ENCODE measurements at places on chromosomes 13 and 19.

DNA sequence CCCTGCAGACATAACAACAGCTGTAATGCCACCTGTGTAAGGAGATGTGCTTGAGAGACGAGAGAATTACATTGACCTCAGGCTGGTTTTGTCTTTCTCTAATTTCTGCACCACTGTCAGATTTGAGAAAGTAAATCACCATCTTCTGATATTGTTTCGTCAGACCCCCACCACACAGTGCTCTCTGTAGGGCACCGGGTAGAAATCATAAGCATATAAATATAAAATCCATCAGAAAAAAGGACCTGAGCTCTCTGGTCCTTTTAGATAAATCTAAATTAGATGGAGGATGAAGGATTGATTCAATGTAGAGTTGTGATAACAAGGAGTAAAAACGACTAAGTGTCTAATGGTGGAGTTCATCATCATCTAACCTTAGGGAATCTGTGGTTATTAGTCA is 1981.0 kb upstream of the PRR20A start:
- no peak for DNase-seq

- DNase-seq, result peak; percentile 61
Measured at GRCh38 chr13:20702915-20703779, at the start of gene IL17D. Gene IL17D, plus strand, starts transcription at chr13:20703699. Its CDS starts 303 bp downstream, at chr13:20704002.

GRCh38 chr13:23212671-23213070 is 31.9 kb downstream of the SGCG start:
- peak; percentile 2 for DNase-seq

DNA sequence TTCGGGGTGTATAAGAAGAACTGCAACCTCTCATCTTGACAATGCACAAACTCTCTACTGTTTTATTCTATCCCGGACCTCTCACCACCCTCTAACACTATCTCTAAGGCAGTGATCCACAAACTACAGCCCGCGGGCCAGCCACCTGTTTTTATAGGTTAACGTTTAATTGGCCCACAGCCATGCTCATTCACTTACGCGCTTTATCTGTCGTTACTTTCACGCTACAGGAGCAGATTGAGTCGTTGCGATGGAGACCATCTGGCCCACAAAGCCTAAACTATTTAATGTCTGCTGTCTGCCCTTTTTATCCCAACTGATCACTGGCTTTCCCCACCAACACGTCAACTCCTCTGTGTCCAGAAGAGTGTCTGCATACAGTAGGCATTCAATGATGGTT is 158.9 kb downstream of the CACNA1A start:
- DNase-seq, result no peak

- no peak for DNase-seq
Measured at GRCh38 chr13:51742031-51742430, 61.9 kb downstream of the DHRS12 start.

GRCh38 chr13:101944521-101944920 is 457.3 kb downstream of the FGF14 start:
- no peak for DNase-seq

DNA sequence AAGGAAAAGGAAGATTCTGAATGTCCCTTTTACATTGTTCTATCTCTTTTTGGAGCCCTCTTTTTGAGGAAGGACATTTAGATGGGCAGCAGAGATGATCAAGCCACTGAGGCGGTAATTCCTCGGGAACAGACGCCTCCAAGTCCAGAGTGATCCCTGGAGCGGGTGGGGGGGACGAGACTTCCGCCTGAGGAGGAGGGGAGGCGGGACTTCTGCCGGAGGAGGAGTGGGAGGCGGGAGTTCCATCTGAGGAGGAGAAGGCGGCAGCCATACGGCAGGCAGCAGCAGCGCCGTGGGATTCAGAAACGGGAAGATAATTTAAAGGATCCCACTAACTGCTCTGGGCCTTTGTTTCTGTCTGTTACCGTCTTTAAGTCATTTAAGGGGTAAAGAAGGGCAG is 37.6 kb upstream of the CD177 start:
- DNase-seq, result no peak

DNA sequence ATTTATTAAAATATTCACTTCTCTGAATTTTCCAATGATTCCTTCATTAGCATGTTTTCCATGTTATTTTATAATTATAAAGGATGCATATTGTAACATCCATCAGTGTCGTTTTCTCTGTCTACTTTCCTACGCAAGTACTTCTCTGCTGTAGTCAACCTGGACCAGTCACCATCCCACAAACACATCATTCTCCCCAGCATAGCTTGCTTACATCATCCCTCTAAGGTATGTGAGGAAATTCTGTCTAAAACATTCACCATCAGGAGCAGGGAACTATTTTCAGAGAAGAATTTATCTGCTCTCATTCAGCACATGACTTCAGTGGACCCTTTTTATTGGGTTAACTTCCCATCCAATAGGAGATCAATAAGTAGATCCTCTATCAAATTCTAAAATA is 806.1 kb upstream of the ARGLU1 start:
- no peak for DNase-seq

DNA sequence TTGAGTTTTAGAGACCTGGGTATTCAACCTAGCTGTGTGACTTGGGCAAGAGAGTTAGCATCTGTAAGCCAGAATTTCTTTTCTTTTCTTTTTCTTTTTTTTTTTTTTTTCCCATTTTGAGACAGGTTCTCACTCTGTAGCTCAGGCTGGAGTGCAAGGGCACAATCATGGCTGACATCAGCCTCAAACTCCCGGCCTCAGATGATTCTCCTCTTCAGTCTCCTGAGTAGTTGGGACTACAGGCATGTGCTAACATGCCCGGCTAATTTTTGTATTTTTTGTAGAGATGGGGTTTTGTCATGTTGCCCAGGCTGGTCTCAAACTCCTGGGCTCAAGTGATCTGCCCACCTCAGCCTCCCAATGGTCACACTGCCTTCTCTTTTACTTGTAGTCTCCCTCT is 33.0 kb downstream of the ZMYM2 start:
- no peak for DNase-seq

- no peak for DNase-seq
Measured at GRCh38 chr13:49904729-49905456, 31.2 kb downstream of the SPRYD7 start.

DNA sequence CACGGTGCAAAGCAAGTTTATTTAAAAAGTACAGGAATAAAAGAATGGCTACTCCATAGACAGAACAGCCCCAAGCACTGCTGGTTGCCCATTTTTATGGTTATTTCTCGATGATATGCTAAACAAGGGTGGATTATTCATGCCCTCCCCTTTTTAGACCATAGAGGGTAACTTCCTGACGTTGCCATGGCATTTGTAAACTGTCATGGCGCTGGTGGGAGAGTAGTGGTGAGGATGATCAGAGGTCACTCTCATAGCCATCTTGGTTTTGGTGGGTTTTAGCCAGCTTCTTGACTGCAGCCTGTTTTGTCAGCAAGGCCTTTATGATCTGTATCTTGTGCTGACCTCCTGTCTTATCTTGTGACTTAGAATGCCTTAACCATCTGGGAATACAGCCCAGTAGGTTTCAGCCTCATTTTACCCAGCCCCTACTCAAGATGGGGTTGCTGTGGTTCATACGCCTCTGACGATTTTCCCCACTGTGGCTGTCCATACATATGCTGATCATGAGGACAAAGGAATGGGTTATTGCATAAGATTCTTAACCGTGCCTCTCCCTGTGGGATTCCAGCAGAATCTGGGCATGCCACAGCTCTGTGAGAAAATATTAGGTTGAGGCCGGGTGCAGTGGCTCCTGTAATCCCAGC is 36.9 kb upstream of the ZNF507 start:
- DNase-seq, result peak; percentile 4

DNA sequence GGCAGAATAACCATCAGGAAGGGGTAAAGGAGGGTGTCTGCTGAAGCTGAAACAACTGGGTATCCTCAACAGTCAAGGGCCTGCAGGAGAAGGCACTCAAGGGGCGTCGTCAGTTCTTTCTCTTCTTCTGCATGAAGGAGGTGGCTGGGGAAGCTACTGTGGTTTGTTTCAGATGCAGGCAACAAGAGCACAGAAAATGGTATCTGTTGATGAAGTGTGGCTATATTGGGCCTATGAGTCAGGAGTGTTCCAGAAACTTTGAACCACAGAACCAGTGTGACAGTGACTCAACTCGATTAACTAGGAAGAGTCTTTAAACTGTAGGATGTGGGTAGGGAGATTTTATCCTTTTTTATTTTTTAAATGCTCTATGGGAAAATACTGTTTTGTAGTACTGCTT is 686.3 kb downstream of the FGF9 start:
- DNase-seq, result no peak

- no peak for DNase-seq
Measured at GRCh38 chr13:77065461-77066147, 38.6 kb upstream of the FBXL3 start.

DNA sequence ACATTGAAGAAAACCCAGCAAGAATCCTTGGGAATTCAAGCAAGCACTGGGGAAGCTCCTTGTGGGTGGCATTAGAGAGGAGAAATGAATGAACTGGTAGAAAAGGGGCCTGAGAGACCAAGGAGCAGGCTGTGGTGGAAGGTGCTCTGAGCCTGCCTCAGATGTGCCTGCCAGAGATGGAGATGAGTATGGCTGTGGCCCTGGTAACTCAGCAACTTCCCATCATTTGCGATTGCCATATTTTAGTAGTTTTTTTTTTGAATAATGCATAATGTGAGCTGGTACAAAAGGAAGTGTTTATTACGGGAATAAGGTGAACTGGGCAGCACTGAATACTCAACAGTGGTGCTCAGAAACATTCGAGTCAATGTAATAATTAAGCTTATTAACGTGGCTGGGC is 39.1 kb downstream of the ERICH6B start:
- DNase-seq, result no peak

DNA sequence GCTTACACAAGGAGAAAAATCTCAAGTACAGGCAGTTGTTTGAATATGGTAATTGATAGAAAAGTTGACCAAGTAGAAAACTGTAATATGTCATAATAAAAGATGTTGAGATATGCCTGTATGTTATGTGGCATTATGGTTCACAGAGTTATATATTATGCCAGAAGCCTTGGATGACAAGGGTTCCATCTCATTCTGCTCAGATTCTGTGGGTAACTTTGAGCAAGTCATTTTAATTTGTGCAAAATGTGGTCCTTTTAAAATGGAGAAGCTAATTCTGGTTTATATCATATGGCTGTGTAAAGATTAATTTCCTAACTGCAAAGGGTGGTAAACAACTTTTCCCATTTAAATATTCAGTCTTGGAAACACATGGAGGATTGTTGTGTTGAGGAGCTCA is 180.9 kb downstream of the GPC6 start:
- DNase-seq, result no peak

DNA sequence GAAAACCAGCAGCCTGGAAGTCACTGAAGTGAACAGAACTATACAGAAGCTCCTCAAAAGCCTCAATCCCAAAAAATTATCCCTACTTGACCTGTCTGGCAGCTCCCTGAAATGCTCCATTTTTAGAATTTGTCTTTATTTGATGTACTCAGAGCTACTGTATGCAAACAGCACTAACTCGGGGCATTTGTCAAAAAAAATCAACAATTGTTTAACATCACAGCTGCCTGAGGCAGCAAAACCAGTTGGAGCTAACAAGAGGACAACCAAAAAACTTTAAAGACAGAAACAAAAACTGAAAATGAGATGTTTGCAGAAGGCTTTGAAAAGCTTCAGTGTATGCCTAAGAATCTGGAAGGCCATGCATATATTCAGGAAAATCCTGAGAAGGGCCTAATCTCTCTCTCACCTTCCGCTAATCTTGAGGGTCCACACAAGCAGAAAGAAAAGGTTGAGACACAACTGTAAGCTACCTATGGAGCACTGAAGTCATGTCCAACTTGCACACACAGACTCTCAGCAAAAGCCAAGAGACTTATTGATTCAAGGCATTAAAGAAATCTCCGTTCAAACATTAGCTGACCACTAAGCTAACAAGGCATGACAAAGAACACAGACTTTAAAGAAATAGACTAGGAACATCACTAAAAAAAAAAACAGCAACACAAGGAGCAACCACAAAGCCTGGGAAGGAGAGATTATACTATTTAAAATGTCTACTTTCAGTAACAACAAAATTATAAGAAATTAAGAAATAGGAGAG is 16.1 kb downstream of the VWA8 start:
- no peak for DNase-seq

GRCh38 chr13:60318186-60318585 is 78.8 kb upstream of the TDRD3 start:
- DNase-seq, result no peak

DNA sequence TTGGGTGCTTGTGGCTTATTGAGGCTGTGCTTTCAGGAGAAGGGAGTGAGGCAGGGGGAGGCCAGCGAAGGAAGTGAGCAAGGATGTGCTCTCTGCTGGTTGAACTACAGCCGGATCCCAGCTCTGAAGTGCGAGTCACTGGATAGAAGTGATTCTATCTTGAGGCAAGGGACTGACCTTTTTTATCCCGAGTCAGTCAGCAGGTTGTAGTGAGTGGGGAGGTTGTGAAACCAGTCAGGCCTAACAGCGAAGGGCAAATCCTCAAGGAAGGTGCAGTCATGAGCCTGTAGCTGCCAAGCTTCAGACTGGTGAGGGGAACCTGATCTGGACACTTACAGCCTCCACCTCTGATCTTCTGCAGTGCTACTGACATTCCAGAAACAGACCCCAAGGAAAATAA is 18.6 kb downstream of the SCEL start:
- no peak for DNase-seq

GRCh38 chr13:105732806-105733529 is 802.5 kb downstream of the EFNB2 start:
- DNase-seq, result no peak

- peak; percentile 96 for DNase-seq
Measured at GRCh38 chr19:35879770-35880317, 11.5 kb downstream of the APLP1 start.

DNA sequence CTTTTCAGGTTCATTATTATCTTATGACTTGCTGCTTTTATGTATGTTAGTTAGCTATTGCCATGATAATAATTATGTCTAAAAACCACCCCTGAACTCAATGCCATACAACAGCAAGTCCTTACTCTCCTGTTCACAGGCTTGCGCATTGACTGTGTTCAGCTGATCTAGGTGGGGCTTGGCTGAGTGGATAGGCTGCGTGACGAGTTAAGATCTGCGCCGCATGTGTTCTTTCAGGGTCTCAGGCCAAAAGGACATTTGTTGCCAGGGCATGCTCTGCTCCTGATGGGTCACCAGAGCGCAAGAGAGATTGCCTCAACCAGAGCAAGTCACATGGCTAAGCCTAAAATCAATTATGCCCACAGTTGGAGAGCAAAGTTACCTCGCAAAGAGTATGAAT is 859 bp downstream of the ZNF568 start:
- no peak for DNase-seq

GRCh38 chr13:63554157-63554556 is 2138.5 kb upstream of the PCDH20 start:
- DNase-seq, result peak; percentile 12

DNA sequence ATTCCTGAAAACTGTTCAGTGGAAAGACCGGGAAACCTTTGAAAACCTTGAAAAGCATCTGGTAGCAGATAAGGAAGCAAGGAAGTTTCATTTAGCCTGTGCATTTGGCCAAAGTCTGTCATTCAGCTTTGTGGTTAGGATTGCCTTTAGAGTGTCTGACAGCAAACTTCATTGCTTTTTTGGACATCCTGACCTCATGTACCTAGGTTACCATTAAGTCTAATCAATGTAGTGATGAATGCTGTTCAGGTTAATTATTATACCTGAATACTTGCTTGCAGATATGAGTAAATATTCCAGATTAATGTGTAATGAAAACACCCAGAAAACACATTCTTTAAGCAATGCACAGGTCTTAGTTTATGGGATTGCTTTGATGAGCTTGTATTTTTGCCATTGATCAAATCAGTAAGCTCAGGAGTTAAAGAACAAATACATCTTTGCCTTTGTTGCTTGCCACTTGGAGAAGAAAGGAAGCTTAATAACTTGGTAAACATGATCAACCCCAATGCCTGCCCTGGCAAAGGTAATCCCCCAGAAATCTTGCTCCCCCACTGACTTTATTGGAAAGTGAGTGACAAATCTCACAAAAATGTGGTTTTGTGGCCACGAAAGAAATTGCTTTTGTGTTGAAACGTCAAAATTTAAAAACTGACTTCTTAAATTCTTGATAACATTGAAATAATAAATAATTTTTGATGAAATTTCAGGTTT is 87.4 kb downstream of the SLC15A1 start:
- DNase-seq, result no peak
